ENCODE measurements at places on chromosomes 3 and 15.

GRCh38 chr3:46574243-46574646 lies 8.1 kb upstream of the LRRC2 start:
- no peak for ATAC-seq

- ATAC-seq: no peak
Measured at GRCh38 chr3:4999531-5000184, 20.4 kb downstream of the BHLHE40 start.

GRCh38 chr3:171262431-171262830 lies 197.8 kb downstream of the TNIK start:
- no peak for ATAC-seq

DNA sequence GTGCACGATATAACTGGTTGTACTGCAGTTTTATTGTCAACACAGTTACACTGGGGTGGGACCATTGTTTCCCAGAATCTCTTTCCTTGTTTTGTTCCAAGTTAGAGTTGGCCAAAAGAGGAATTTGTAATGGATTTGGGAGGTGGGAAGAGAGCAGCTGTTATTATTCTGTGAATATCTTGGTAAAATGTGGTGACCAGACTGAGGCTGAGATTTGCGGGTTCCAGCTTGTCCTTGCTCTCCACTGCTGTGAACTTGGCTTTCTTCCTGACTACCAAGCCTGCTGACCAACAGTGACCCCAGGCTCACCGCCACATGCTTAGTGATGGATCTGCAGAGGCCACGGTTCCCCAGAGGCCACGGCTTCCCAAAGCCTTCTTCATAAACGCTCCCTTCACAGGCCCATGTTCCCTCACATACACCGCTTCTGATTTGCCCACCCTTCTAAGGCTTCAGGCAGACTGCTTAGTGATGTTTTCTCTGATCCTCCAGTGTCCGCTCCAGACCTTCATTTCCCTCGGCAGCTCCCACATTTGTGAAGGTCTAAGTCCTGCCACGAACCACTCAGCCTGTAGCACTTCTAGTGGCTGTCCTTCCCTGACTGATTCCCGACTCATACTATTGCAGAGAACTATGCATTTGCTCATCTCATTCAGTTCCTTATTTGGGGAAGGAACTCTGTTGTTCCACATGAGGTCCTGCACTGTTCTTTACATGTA lies 525.5 kb upstream of the RGMA start:
- ATAC-seq: no peak

DNA sequence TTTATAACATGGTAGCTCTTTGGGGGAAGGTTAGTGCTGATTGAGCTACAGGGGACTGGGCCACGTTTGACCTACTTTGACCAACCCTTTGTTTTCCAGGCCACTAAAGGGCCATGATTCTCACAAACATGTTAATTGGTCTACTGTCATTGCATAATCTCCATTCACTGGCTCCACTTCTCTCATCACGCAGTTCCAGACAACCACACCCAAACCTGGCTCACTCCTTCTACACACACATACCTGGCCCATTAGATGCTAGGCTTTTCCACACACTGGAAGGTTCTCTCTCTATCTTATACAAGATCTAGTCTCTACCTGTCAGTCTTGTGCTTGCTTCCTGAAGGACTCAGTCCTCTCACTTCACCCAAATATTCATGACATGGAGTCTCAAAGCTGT lies 15.9 kb downstream of the TGM5 start:
- ATAC-seq: no peak

DNA sequence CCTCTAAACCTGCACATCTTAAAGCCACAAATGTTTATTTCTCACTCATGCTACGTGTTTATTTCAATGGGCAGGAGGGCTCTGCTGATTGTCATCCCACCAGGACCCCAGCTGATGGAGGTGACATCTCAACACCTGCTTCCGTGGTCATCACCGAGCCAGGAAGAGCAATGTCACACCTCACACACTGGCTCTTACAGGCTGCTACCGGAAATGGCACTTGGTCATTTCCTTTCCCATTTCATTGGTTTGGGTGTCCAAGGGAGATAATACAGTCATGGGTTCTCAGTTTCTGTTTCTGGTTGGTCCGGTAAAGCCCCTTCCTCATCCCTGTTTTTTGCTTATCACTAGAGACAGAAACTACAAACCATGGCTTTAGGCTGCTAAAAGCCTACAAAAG lies 41.9 kb downstream of the ABHD2 start:
- ATAC-seq: no peak

GRCh38 chr3:76063019-76063418 lies 277.7 kb upstream of the ZNF717 start:
- no peak for ATAC-seq

DNA sequence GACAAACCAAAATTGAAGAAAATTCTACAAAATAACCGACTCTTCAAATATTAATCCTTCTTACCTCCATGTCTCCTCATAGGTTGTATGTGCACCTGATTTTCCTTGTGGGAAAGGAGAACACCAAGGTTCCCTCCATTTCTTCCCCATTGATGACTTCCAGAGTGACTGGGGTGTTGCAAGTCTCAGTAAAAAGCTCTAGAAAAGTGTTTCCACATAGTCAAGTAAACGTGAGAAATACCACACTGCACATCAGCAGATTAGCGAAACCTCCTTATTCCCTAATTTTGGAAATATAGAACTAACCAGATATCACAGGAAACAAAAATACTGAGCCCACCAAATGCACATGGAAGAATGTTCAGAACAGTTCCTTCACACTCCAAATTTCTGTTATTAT lies 4.9 kb upstream of the RPN1 start:
- ATAC-seq: no peak

DNA sequence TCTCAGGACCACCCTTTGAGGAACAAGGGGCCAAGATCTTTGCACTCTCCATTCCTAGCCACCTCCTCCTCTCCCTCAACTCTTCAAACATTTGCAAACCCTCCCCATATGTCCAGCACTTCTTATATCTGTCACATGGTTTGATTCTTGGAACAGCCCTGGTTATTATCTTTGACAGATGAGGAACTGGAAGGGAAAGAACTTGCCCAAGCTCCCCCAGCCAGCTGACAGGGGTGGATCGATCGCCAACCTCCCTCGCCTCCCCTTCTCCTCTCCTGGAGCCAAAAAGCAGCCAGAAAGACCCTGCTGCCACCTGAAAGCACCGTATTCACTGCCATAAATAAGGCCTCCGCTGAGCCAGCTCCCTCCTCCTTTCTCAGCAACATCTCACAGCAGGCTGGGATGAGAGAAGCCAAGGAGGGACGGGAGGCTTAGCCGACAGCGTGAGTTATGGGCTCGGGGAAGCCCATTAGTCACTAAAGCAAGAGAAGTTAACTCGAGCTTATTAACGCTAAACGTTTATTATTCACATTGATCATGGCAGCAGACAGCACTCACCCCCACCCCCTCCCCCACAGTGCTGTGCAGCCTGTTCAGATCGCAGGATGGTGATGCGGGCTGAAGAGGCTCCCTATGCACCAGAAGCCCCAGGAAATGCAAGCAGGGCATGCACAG lies 22.2 kb upstream of the FGD5 start:
- ATAC-seq: no peak

GRCh38 chr3:190205739-190206138 lies 85.0 kb upstream of the P3H2 start:
- ATAC-seq: peak; percentile 88

DNA sequence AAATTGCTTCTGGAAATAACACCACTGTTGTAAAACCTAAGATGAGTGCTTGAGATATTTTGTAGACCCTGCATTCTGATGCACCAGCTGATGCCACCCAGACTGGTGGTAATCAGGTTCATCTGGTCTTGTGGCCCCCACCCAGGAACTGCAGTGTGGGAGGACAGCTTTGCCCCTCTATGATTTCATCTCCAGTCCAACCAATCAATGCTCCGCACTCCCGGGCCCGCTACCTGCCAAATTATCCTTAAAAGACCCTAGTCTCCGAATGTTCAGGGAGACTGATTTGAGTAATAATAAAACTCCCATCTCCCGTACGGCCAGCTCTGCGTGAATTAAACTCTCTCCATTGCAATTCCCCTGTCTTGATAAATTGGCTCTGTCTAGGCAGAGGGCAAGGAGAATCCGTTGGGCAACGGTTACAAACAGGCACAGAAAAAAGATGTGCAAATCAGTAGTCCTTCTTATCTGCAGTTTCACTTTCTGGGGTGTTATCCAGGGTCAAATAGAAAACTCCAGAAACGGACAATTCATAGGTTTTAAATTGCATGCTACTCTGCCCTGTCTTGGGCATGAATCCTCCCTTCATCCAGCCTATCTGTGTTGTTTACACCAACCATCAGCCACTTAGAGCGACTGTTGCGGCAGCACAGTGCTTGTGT lies 29.2 kb upstream of the TRPM1 start:
- ATAC-seq: no peak

- no peak for ATAC-seq
Measured at GRCh38 chr15:26697913-26698312, 75.0 kb downstream of the GABRB3 start.

- no peak for ATAC-seq
Measured at GRCh38 chr15:66094331-66094730, 159.2 kb downstream of the MEGF11 start.

- ATAC-seq: no peak
Measured at GRCh38 chr15:57060799-57061198, 142.4 kb downstream of the TCF12 start.

DNA sequence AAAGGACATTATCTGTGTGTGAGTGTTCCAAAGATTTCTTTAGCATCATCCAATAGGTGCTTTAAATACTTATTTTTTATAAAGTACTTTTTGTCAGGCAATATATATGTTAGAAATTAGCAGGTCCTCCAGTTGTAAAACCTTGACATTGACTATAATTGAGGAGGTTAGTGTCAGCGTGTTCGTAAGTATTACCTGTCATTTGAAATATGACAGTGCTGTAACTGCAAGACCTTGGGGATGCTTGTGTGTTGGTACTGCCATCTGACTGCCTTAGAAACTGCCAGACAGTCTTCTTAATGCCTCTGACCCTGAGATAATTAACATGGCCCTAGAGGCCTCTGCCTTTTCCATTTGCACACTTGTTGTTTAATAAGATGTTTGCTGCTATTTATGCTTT lies 170.7 kb downstream of the NAALADL2 start:
- no peak for ATAC-seq

DNA sequence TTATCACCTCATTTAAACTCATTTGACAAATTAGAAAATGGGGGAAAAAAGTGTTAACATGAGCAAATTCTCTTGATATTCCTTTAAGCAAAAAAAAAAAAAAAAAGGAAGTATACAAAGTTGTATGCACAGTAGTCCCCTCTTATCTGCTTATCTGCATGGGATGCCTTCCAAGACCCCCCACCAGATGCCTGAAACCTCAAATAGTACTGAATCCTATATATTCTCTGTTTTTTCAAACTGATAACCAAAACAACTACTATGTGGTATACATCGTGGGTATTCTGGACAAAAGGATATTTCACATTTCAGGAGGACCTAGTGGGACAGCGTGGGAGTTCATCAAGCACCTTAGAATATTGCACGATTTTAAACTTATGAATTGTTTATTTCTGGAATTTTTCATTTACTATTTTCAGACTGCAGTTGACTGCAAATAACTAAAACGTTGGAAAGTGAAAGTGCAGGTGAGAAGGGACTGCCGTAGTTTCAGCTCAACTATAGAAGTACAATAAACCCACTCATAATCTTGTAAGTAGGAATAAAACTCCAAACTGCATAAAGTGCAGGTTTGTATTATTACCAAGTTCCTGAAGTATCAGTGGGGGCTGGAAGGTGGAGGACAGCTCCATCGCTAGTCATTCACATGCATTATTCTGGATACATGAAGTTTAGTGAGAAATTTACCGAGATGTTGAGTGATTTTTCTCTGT lies 43.6 kb upstream of the PLCL2 start:
- no peak for ATAC-seq

- no peak for ATAC-seq
Measured at GRCh38 chr15:31091481-31091880, 10.0 kb downstream of the TRPM1 start.

- no peak for ATAC-seq
Measured at GRCh38 chr15:72778796-72779195, 4.8 kb downstream of the ADPGK start.

GRCh38 chr3:177362626-177363025 lies 165.3 kb upstream of the TBL1XR1 start:
- no peak for ATAC-seq

- no peak for ATAC-seq
Measured at GRCh38 chr3:11509173-11510000, 134.3 kb downstream of the VGLL4 start.

GRCh38 chr3:142148044-142148791 lies 1.1 kb downstream of the TFDP2 start:
- no peak for ATAC-seq

GRCh38 chr3:136844724-136845123 lies 17.3 kb upstream of the NCK1 start:
- ATAC-seq: no peak

GRCh38 chr3:44772099-44772442 lies 10.5 kb downstream of the KIF15 start:
- ATAC-seq: no peak

DNA sequence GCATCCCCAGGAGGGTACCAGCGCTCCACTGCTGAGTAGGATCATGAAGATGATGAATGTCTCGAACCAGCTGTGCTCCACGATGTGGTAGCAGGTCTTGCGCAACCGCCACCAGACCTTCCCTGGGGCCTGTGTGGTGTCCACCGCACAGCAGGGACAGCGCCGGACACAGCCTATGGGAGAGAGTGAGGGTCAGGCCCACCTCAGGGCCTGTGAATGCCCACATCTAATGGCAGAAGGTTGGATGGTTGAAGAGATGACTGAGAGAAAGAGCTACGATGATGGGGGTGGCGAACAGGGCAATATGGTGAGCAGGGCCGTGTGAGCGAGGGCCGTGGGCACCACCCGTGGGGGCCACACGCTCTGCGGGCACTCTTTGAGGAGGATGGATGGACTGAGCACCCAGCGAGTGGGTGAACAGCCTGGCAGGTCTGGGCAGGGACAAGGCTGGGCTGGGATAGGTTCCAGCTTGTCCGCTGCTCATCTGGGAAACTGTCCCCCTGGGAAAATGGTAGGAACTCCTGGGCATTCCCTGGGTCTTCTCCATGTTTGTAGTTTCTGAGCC lies 74.1 kb downstream of the SCN5A start:
- no peak for ATAC-seq

- ATAC-seq: no peak
Measured at GRCh38 chr3:104368760-104369159, 997.9 kb upstream of the ALCAM start.

- ATAC-seq: no peak
Measured at GRCh38 chr15:92195241-92195640, 198.4 kb upstream of the ST8SIA2 start.

- no peak for ATAC-seq
Measured at GRCh38 chr15:89370120-89370977, 35.7 kb upstream of the POLG start.

DNA sequence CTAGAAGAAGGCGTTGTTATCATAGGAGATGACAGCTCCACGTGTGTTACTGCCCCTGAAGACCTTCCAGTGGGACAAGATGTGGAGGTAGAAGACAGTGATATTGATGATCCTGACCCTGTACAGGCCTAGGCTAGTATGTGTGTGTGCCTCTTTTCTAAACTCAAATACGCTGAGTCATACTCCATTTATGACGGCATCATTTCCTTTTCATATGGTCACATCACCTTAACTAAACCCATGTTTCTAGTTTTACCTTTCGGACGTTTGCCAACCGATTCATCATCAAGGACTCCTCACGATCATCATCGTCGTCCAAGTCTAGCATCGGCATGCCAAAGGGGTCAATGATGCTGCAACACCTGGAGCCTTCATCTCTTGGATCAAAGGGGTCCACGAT lies 149.0 kb downstream of the CBLB start:
- no peak for ATAC-seq

GRCh38 chr3:71890356-71890931 lies 105.5 kb upstream of the PROK2 start:
- ATAC-seq: no peak

- ATAC-seq: no peak
Measured at GRCh38 chr3:138898708-138899107, 48.2 kb downstream of the FOXL2 start.

Measured in activated CD4-positive, CD25-positive, alpha-beta regulatory T cell treated with anti-CD3 and anti-CD28 coated beads, Interleukin-2, amount 50 U/mL, for 24 hours (primary cell).